Activated CD4-positive, alpha-beta T cell treated with anti-CD3 and anti-CD28 coated beads for 24 hours (primary cell): ENCODE measurements at places on chromosomes 7 and 10.

GRCh38 chr7:154699417-154699816 lies 303.5 kb downstream of the PAXIP1 start:
- DNase-seq: no peak

- DNase-seq: no peak
These were observed 17.1 kb downstream of the WIPI2 start for GRCh38 chr7:5207131-5207530.

DNA sequence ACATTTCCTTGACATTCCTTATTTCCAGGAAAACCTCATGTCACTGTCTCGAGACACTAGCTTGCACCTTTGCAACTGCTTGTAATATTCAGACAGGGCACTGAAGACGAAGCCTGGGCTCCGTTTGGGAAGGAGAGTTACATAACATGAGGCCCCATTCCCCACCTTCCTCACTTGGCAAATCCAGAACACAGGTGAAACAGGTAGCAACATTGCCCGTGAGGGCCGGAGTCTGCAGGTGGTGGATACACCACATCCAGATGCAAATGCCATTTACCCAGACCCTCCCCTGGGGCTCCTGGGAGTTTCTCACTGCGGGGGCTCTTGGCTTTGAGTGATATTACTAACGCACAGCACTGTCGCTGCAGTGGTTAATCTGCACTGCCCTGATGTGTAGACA lies 491.0 kb downstream of the PTPRN2 start:
- no peak for DNase-seq

DNA sequence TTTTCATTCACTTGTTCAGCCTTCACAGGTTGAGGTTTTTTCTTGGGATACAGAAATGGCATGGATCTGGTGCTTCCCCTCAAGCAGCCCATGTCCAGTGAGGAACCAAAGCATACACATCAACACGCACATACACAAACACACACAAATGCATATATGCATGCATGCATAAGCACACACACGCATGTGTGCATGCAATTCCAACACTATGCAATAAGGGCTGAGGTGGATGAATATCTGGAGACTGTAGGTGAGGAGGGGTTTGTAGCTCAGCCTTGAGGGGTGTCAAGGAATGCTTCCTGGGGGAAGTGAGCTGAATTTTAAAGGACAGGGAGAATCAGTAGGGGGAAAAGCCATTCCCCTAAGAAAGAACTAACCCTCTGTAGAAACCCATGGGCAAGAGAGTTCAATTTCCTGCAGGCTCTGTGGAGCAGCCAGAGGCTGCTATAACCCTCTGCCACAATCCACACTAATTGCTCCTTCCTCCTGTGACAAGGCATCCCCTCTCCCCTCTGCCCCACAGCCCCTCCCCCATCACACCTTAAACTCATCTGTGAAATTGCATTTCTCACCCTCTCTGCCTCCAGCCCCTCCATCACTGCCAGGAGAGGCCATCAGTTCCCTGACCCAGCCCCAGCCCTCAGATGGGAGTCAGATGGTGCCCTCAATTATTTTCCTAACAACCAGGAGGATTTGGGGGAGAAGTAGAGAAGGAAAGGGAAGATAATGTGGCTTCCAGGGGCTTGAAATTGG lies 316.4 kb downstream of the RPS24 start:
- DNase-seq: no peak

DNA sequence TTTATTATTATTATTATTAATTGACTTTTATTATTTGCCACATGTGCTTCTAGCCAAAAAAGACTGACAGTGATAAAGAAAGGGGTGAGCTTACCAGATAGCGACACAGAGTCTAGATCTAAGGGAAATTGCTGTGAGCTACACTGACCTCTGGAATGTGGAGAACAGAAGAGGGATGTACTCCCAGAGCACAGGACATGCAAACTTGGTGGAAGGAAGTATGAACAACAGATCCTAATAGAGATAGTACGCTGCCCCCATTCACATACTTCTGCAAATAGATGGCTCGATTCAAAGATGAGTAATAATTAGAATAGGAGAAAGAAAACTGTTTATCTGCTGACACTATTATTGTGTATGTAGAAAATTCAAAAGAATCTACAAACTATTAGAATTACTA lies 109.3 kb upstream of the HPS1 start:
- no peak for DNase-seq
